ENCODE measurements at places on chromosomes 11 and 22. TPM values are rescaled to one million over a fixed set of nuclear protein-coding genes. Genes with fewer than 3 reads are reported as not detected.

The MMP1 gene
- 0.15 TPM for total RNA-seq

The RTCB gene
- 55.9 TPM for total RNA-seq

The DRICH1 gene
- total RNA-seq, result not detected

The CCDC86 gene
- total RNA-seq, result 70.2 TPM

The BACE1 gene
- total RNA-seq, result 4.9 TPM

The GGTLC3 gene
- not detected for total RNA-seq

The MFRP gene
- not detected for total RNA-seq

The ARHGEF12 gene
- total RNA-seq, result 182 TPM

The FAM180B gene
- not detected for total RNA-seq

The LAYN gene
- total RNA-seq, result 3.6 TPM

The KCNJ11 gene
- total RNA-seq, result 0.67 TPM

The KLHL35 gene
- total RNA-seq, result 10.9 TPM

The GPR83 gene
- 0.05 TPM for total RNA-seq

The FGF3 gene
- not detected for total RNA-seq

The C11orf97 gene
- total RNA-seq, result not detected

The KCNQ1OT1 gene
- 1.3 TPM for total RNA-seq

The GVQW3 gene
- 3.2 TPM for total RNA-seq

The TPCN2 gene
- 20.6 TPM for total RNA-seq

The PPP2R1B gene
- 57.7 TPM for total RNA-seq

The MYO18B gene
- total RNA-seq, result not detected

The NEFH gene
- 0.08 TPM for total RNA-seq

The PRODH gene
- 1.4 TPM for total RNA-seq

The MUC6 gene
- total RNA-seq, result 0.49 TPM
